Thoracic aorta (tissue), 2 donors: ENCODE measurements at places on chromosomes 7 and 10.

- DNase-seq, result no peak
Observed at GRCh38 chr7:116626886-116627285, 45.1 kb upstream of the MET start.

- no peak for DNase-seq
Observed at GRCh38 chr10:59360605-59361405, 1.5 kb downstream of the FAM13C start.

- DNase-seq, result no peak
Observed at GRCh38 chr7:5591278-5591874, 167.7 kb upstream of the TNRC18 start.

DNA sequence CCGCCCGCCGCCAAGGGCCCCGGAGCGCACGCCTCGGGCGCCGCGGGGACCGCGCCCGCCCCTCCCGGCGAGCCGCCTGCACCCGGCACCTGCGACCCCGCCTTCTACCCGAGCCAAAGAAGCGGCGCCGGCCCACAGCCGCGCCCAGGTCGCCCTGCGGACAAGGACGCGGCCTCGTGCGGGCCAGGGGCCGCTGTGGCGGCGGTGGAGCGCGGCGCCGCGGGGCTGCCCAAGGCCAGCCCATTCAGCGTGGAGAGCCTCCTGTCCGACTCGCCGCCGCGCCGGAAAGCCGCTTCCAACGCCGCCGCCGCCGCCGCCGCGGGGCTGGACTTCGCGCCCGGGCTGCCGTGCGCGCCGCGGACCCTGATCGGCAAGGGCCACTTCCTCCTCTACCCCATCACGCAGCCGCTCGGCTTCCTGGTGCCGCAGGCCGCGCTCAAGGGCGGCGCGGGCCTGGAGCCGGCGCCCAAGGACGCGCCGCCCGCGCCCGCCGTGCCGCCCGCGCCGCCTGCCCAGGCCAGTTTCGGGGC, 3.5 kb downstream of the UNCX start:
- no peak for DNase-seq

DNA sequence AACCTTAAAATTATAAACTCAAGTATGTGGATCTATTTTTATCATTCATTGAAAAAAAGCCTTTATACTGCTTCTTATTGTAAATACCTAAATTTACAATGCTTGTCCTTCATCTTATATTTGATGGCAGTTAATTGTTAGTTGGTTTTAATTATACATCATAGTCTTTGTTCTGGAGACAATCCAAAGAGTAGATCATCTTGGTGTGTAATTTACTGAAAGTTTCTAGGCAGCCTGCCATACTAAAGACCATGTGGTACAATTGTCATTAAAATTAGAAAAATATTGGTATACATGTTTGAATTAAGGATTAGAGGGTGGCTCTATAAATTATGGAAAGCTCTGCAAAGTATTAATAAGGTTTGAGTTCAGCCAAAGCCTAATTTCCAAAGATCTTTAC, 231.4 kb downstream of the KCND2 start:
- DNase-seq, result no peak

DNA sequence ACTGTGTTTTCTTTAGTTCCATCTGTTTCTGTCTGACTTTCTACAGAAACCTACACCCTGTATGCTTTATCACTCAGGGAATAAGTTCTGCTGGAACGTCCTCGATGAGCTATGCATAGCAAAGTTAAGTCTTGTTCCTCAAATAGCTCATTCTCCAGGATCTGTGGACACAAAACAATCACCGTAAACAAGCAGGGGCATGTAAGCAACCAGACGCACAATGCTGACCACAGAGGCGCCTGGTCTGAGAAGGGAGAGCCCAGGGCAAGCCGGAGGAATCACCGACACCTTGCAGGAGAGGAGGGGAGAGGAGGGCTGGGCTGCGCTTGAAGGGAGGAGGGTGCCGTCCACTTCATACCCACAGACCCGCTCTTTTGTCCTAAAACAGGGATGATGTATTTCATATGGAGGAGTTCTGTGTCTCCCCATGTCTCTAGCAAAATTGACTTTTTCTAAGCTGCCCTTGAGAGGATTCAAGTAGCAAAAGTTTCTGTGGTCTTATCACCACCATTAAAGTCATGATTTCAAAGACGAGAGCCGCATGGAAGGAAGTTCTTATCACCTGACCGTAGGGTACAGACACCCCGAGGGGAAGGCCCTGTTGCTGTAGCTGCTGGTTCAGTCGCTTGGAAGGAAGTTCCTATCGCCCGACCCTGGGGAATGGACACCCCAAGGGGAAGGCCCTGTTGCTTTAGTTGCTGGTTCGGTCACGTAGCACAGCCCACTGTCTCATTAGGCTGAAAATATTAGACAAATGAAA, 14.3 kb downstream of the CALML3 start:
- no peak for DNase-seq

DNA sequence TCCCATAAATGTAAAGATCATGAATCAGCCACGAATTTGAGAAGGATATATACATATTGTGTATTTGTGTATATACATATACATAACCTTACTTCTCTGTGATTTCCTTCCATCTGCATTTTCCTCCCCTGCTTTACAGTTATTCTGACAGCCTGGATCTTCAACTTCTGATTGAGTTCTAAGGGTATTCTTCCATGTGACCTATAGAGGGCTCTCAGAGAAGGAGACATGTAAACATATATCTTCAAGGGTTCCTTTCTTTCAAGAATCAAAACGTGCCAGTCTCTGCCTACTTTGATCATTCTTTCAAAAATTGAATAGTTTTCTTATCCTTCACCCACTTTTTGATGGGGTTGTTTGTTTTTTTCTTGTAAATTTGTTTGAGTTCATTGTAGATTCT, 453.7 kb upstream of the POT1 start:
- DNase-seq, result no peak

- DNase-seq, result no peak
Observed at GRCh38 chr7:14760730-14761478, 141.6 kb downstream of the DGKB start.

DNA sequence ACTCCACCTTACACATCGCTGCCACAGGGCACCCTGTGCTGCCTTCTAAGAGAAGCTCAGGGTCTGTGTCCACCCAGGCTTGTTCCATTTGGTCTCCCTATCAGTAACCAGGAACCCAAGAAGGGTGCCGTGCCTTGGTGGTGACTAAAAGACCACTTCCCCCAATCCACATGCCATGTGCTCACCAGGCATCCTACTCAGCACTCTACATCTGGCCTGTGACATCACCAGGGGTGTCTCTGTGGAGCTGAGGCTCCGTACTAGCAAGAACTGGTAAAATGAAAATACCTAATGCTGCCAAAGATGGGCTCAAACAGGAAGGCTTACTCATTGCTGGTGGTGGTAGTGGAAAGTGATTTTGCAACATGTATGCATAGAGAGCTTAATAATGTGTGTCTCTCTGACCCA, 19.0 kb upstream of the C10orf71 start:
- no peak for DNase-seq

DNA sequence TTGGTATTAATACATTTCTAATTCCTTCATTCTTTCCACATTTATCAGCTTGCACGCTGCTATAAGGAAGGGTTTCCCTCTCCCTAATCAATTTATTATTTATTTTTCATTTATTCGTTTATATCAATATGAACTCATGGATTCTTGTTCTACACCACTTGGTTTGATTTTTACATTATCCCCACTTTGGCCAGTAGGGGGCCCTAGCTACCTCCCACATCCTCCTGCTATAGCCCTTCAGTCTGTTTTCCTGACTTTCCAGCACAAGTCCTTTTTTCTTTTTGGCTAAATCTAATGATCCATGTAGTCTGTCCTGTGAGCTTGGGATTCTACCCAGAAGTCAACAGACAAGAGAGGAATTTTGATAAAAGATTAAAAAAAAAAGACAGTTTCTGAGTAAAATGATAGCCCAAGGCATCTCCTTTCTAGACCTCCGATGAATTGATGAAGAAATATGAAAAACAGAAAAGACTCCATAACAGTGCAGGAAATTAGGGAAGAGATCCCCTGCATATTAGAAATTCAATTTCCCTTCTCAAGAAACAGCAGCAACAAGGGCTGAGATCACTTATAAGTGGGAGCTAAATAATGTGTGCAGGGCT, 47.7 kb downstream of the LYZL2 start:
- DNase-seq, result no peak

DNA sequence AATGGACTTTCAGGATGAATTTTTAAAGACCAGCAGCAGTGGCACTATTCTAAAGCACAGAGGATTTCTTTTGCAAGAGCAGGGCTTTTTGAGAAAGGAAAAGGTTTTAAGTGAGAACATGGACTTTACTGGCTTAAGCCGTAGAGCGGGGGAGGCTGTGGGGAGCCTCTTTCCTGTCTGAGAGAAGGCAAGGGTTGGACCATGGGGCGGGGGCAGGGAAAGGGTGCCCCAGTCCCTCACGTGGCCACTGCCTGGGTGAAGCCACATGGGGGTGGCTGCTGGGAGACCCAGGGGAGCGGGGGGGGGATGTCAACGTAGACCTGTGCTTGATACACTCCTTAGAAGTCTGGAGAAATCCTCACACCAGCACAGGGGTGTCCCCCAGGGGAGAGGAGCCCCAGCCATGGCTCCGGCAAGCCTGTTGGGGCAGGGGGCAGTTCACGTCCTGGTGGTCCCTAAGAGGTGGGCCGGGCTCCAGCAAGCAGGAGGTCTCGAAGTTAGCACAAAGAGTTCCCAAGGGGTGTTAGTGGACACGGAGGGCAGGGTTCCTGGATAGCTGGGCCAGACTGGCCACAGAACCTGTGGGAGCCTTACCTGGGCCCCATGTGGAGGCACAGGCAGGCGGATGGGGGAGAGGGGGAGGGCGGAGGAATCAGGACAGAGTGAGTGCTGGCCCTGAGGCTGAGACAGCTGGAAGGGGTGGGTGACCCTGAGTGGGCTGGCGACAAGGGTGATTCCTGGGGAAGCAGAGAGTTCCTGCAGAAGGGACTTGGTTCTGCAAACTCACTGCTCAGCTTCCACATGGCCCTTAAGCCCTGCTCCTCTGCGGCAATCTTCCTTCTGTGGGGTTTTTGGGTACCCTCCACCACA, 36.9 kb upstream of the ELFN1 start:
- no peak for DNase-seq

DNA sequence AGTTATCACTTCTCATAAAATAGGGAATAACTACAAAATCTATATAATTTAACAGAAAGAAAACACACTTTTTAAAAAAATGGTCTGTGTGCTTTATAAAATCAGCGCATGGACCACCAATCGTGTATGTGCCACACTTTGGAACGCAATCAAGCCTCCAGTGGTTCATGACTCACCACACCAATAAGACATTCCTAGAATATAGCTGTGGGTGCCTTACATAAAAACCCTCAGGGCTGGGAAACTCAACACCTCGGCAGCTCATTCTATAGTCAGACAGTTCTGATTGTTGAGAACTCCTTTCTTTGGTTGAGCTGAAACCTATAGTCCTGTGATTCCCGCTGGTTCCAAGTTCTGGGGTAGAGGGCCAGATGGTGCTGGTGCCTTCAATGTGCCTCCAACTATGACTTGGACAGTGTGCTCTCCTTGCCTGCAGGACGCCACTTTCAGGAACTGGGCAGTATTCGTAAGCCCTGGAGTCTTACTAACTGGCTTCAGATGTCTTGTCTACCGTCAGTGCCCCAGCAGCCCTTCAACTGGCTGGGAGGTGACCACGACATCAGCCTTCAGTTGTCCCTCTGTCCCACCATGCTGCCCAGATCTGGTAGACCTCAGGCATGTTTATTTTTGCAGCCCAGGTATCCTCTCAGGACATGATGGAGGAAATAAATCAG, 135.7 kb upstream of the GDF10 start:
- DNase-seq, result no peak

- no peak for DNase-seq
Observed at GRCh38 chr10:92111336-92111939, 179.4 kb downstream of the CPEB3 start.

GRCh38 chr10:132540456-132540855, 2.9 kb downstream of the INPP5A start:
- no peak for DNase-seq

GRCh38 chr7:123022576-123022975, 27.1 kb upstream of the TAS2R16 start:
- DNase-seq, result no peak

DNA sequence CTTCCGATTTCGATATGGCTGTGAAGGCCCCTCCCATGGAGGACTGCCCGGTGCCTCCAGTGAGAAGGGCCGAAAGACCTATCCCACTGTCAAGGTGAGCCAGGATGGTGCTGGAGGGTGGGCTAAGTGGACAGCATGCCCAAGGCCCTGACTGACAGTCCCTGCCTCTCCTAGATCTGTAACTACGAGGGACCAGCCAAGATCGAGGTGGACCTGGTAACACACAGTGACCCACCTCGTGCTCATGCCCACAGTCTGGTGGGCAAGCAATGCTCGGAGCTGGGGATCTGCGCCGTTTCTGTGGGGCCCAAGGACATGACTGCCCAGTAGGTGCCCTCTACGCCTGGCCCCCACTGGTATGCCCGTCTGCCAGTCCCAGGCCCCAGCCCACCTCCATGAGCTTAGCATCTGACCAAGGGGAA, 1.2 kb downstream of the NFKB2 start:
- no peak for DNase-seq

DNA sequence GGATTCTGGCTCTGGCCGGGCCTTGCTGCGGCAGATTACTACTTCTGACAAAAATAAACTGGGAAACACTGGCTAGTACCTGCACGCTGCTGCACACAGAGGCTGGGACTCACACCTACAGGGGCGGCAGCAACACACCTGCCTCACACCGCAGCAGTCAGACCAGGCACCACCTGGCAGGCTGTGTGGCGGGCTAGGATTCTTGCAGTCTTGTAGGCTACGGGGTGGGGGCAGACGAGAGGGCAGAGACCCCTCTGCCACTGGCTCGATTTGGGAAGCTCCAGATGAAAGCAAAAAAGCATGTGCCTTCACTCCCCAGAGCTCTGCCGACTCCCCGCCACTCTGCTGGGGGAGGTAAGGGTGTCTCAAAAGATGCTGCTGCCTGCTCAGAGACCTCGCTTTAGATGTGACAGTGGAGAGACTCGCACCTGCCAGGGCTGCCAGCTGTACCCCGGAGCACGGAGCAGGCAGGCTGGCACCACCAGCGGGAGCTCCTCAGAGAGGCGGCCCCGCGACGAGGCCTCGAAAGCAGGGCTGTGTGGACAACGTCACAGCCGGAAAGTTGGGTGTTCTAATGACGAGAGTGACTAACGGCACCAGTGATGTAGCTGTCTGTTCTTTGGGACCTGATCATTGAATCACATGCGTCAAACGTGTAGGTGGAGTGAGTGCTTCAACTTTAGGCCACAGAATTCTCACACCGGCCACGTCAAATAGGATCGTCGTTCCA, 250.5 kb downstream of the ZMYND11 start:
- DNase-seq, result no peak

DNA sequence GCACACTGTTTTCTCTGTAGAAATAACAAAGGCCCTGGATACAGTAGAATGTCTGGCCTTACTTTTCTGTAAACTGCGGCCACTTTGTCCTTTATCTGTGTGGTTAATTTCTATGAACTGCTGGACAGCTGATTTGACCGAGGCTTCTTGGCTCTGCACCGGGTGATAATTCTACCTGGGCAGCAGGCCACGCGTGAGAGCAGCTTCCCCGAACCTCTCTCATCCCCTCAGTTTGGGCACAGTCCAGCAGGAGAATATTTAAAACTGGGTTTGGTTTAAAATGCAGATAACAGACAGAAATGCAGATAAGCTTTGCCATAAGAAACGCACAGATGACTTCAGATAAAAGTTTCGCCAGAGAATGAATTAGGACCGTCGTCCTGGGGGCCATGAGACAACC, 81.0 kb downstream of the CELF2 start:
- no peak for DNase-seq

GRCh38 chr7:18471476-18472160, 23.9 kb upstream of the HDAC9 start:
- DNase-seq, result no peak
